ENCODE measurements at places on chromosomes 4 and X. TPM values are rescaled to one million over a fixed set of nuclear protein-coding genes. Genes with fewer than 3 reads are reported as not detected.

- no peaks in the 10 kb centered on the region for H3K27me3 ChIP-seq
- H3K4me3 ChIP-seq, result no peak overlapping the region
- peaks cover 2% of the 10 kb centered on the region for H3K4me1 ChIP-seq
- peak; percentile 18 for DNase-seq
Measured at GRCh38 chr4:38768968-38769394, 13.8 kb downstream of the TLR10 start.

DNA sequence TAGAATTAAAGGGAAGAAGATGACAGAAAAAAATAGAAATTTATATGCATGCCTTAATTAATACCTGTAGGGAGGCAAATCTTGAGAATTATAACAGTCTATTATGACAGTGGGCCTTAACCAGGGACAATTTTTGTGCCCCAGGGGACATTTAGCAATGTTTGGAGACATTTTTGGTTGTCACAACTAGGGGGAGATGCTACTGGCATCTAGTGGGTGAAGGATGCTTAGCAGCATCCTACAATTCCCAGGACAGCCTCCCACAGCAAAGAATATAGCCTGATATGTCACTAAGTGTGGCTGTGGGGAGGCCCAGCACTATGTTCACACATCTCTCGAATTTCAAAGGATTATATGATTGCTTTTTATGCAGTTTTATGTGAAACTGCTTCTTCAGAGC lies 10.5 kb downstream of the GPR82 start:
- no peak overlapping the region for H3K27ac ChIP-seq
- no peaks in the 10 kb centered on the region for H3K36me3 ChIP-seq
- DNase-seq, result no peak
- no peaks in the 10 kb centered on the region for H3K4me1 ChIP-seq
- no peak overlapping the region for H3K4me3 ChIP-seq
- no peaks in the 10 kb centered on the region for H3K27me3 ChIP-seq

DNA sequence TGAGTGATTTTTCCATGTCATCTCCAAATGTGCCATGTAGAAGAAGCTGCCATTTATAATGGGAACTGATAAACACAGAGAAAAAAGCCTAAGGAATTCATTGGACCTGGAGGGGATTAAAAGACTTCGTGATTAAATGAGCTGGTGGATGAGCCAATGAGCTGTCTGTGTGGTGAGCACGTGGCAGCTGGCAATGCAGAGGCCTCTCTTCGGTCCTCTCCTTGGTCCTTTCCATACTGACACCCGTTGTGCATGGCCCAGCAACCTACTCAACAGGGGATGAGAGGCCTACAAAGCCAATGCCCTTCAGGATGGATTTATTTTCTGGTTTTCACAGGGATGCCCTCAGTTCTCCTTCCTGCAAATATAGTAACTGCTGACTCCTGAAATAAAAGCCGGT lies 87.7 kb upstream of the STS start:
- no peak overlapping the region for H3K4me3 ChIP-seq
- no peak for DNase-seq
- no peaks in the 10 kb centered on the region for H3K36me3 ChIP-seq
- H3K4me1 ChIP-seq, result no peaks in the 10 kb centered on the region
- no peak overlapping the region for H3K27ac ChIP-seq

SPANXA2 gene
- total RNA-seq, result not detected

DNA sequence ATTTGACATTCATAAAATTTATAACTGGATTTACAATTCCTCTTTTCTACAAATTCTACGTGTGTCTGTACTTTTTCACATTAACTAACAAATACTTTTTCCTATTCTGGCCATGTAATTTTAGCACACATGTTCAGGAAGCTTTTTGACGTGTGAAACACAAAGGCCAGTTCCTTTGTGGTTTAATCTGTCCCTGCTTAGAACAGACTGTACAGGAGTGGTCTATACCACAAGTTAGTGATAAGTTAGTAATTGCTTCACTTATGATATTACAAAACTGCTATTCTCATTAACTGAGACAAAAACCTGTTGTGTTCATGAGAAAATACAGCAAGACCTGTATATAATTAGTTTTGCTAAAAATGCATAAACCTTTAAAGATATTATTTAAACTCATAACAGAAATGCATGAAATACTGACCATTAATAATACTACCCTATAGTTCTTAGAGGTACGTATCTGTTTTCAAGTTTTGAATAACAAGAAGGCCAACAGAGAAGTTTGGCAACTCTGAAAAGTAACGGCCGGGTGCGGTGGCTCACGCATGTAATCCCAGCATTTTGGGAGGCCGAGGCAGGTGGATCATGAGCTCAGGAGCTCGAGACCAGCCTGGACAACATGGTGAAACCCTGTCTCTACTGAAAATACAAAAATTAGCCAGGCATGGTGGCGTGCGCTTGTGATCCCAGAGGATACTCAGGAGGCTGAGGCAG lies 13.7 kb upstream of the AREG start:
- H3K4me1 ChIP-seq, result no peaks in the 10 kb centered on the region
- no peaks in the 10 kb centered on the region for H3K27me3 ChIP-seq
- no peaks in the 10 kb centered on the region for H3K36me3 ChIP-seq

- no peaks in the 10 kb centered on the region for H3K36me3 ChIP-seq
- no peaks in the 10 kb centered on the region for H3K27me3 ChIP-seq
- H3K4me3 ChIP-seq, result no peak overlapping the region
- no peaks in the 10 kb centered on the region for H3K4me1 ChIP-seq
Measured at GRCh38 chr4:149897783-149898182, 82.1 kb upstream of the IQCM start.

DNA sequence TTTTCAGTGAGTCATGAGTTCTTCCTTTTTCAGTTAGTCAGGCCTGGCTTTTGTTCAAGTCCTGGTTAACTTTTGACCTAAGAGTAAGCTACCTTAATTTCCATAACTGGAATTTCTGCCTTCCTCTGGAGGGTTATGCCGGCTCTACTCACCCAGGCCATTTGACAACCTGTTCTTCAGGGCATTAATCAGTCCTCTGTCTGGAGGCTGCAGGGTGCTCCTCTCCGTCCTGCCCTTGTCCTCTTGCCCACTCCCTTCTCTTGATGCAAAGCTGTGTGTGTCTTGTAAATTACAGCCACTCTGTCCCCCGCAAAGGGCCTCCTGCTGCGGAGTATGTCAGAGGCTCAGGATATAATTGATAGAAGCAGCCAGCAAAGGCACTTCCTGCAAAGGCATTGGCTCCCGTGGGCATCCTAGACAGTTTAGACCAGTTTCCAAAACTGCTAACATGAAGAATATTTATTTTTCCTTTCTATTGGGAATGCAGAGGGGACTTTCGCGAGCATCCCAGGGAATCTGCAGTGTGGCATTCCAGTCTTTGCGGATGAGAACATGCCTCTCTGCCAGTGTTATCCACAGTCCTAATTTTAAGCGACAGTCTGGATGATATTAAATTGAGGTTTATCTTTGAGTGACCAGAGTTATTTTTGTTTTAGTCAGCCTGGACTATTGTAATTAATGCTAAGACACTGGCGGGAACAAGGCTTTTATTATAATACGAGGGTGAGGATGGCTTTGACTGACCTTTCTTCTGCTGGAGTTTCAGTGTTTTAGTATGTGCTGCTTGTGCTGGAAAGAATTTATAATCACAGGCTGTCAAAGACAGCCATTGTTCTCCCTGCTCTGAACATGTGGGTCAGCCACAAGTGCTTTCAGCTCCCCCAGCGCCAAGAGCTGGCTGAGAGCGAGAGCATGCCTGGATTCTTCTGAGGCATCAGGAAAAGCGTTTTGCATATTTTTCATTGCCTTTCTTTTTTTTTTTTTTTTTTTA lies 74.2 kb downstream of the LIMCH1 start:
- DNase-seq, result peak; percentile 85
- H3K36me3 ChIP-seq, result no peaks in the 10 kb centered on the region
- H3K27me3 ChIP-seq, result peaks cover 3% of the 10 kb centered on the region
- H3K4me3 ChIP-seq, result peak overlapping the region; percentile 41
- H3K4me1 ChIP-seq, result peaks cover 16% of the 10 kb centered on the region
- H3K27ac ChIP-seq, result no peak overlapping the region

All from astrocyte (in vitro differentiated cells and primary cell).